ENCODE measurements at places on chromosomes 2 and 18. TPM values are rescaled to one million over a fixed set of nuclear protein-coding genes. Genes with fewer than 3 reads are reported as not detected.

The OSBPL1A gene
- 1.00 TPM for total RNA-seq

The POTEF gene
- not detected for total RNA-seq

The C2orf66 gene
- 0.20 TPM for total RNA-seq

The SNTG2 gene
- not detected for total RNA-seq

The CCDC121 gene
- 1.2 TPM for total RNA-seq

The FHOD3 gene
- not detected for total RNA-seq

The GPR148 gene
- not detected for total RNA-seq

The UPP2 gene
- total RNA-seq: not detected

The C2orf92 gene
- 7.4 TPM for total RNA-seq

The COMMD1 gene
- total RNA-seq: 29.1 TPM

The KCNK3 gene
- total RNA-seq: not detected

- H3K27me3 ChIP-seq: peaks cover 12% of the 10 kb centered on the region
- H3K27ac ChIP-seq: no peak overlapping the region
- H3K36me3 ChIP-seq: no peaks in the 10 kb centered on the region
These were observed 362.2 kb downstream of the LRATD1 start for GRCh38 chr2:14994721-14995120.

GRCh38 chr18:73638709-73639108 lies 508.9 kb downstream of the FBXO15 start:
- no peak overlapping the region for H3K27ac ChIP-seq
- no peaks in the 10 kb centered on the region for H3K4me1 ChIP-seq
- H3K36me3 ChIP-seq: no peaks in the 10 kb centered on the region

GRCh38 chr2:50746526-50746925 lies 285.4 kb downstream of the NRXN1 start:
- DNase-seq: no peak
- H3K27me3 ChIP-seq: no peaks in the 10 kb centered on the region
- H3K27ac ChIP-seq: no peak overlapping the region

- DNase-seq: peak; percentile 41
- no peak overlapping the region for H3K4me3 ChIP-seq
- H3K27ac ChIP-seq: peak overlapping the region; percentile 47
- H3K4me1 ChIP-seq: peaks cover 38% of the 10 kb centered on the region
These were observed 266.5 kb downstream of the NEDD4L start for GRCh38 chr18:58310517-58310916.

- DNase-seq: no peak
- no peaks in the 10 kb centered on the region for H3K27me3 ChIP-seq
- peaks cover 5% of the 10 kb centered on the region for H3K4me1 ChIP-seq
- no peaks in the 10 kb centered on the region for H3K36me3 ChIP-seq
These were observed 409.2 kb upstream of the TCF4 start for GRCh38 chr18:55997151-55997561.

- DNase-seq: peak; percentile 58
- H3K36me3 ChIP-seq: peaks cover 75% of the 10 kb centered on the region
- peak overlapping the region; percentile 76 for H3K4me3 ChIP-seq
These were observed 64.7 kb downstream of the DGKD start for GRCh38 chr2:233418761-233419546.

DNA sequence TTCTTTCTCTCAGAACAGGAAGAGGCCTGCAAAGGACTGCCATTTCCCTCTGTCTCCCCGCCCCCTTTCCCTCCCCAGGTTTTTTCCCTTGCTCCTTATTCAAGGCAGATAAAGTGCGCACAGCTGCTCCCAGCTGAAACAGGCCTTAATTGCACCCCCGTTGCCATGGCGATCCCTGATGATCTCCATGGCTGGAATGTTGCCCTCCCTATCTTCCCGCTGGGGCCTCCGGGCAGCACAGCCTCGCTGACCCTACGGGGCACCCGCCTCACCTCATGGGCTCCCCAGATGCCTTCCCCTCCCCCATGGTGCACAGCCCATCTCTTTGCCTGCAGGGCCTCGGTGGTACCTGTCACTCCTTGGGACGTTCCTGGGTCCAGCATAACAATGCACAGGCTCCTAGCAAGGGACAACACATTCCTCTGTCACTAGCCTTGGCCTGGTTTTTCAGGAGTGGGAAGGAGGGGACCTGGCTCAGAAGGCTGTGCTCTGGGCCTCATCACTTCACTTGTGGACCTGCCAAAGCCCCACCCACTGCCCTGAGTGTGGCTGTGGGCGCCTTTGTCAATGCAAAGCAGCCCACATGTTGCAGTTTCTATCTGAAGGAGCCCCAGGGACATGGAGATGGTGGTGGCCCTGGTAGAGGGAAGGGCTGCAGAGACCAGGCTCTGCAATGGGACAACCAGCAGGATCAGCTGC lies 115.0 kb downstream of the CELF4 start:
- H3K27ac ChIP-seq: no peak overlapping the region
- DNase-seq: no peak
- no peaks in the 10 kb centered on the region for H3K27me3 ChIP-seq
- no peak overlapping the region for H3K4me3 ChIP-seq

- no peaks in the 10 kb centered on the region for H3K36me3 ChIP-seq
- H3K4me1 ChIP-seq: peaks cover 2% of the 10 kb centered on the region
- no peak overlapping the region for H3K27ac ChIP-seq
- peaks cover 12% of the 10 kb centered on the region for H3K27me3 ChIP-seq
- DNase-seq: no peak
These were observed 242.2 kb downstream of the TGIF1 start for GRCh38 chr18:3692113-3692621.

GRCh38 chr2:42962508-42962953 lies 170.1 kb upstream of the HAAO start:
- H3K4me3 ChIP-seq: no peak overlapping the region
- DNase-seq: peak; percentile 14
- peaks cover 10% of the 10 kb centered on the region for H3K27me3 ChIP-seq
- H3K36me3 ChIP-seq: no peaks in the 10 kb centered on the region

DNA sequence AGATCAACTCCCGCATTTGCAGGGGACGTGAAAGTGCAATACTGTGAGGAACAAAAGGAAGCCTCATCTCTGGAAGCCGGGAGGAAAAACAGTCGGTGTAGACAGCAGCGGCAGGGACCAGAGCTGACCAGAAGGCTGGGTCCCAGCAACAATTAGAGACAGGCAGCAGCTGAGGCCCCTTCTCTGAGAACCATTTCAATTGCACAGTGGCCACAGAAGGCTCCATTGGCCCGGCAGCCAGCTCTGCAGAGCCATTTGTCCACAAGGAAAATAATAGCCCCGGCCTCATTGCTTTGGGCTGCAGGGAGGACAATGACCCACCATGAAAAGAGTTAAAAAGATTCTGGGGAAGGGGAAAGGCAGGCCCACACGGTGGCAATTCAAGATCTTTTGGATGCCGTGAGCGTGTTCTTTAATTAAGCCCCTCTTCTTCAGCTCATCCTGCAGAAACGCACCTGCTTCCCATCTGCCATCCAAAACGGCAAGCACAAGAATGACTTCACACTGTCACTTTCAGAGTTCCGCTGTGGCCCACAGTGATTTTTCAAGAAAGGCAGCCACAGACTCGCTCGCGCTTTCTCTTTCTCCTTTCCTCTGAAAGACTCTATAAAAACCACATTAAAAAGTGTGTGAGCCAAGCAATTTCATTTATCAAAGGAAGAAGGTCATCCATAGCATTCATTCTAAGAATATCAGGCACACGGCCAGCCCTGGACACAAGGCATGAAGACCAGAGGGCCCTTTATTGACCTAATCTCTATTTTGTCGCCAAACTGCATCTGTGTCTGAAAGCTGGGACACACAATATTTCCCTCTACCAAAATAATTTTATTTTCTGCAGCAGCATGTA lies 293.6 kb downstream of the SOX11 start:
- no peak for DNase-seq
- H3K27me3 ChIP-seq: no peaks in the 10 kb centered on the region
- no peaks in the 10 kb centered on the region for H3K4me1 ChIP-seq
- no peaks in the 10 kb centered on the region for H3K36me3 ChIP-seq
- H3K4me3 ChIP-seq: no peak overlapping the region
- no peak overlapping the region for H3K27ac ChIP-seq

DNA sequence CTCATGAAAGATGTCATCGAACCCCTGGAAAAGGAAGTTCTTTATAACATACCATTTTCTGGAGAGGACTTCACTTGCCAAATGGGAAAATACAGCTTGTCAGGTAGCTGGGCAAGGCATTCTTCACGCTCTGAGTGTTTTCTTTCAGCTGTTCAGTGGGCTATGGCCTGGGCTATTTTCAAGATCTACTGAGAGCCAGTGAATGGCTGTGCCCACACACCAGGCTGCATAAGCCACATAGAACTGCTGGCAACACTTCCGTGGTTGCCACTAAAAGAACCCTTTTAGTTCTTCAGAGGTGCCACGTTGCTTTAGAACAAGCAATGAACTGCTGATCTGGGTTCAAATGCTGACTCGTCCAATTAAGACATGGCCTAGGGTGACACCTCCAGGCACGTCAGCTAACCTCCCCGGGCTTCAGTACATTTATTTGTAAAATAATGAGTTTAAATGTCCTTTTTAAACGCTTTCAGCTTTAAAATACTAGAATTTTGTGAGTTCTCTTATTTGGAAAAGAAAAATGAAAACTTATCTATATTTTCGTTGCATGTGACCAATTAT lies 36.6 kb upstream of the GORASP2 start:
- H3K4me1 ChIP-seq: no peaks in the 10 kb centered on the region
- DNase-seq: no peak
- H3K27me3 ChIP-seq: peaks cover 13% of the 10 kb centered on the region
- H3K27ac ChIP-seq: no peak overlapping the region

GRCh38 chr2:6368281-6368680 lies 497.4 kb downstream of the CMPK2 start:
- DNase-seq: no peak
- H3K27ac ChIP-seq: no peak overlapping the region
- H3K36me3 ChIP-seq: no peaks in the 10 kb centered on the region
- H3K27me3 ChIP-seq: no peaks in the 10 kb centered on the region
- no peak overlapping the region for H3K4me3 ChIP-seq
- no peaks in the 10 kb centered on the region for H3K4me1 ChIP-seq

DNA sequence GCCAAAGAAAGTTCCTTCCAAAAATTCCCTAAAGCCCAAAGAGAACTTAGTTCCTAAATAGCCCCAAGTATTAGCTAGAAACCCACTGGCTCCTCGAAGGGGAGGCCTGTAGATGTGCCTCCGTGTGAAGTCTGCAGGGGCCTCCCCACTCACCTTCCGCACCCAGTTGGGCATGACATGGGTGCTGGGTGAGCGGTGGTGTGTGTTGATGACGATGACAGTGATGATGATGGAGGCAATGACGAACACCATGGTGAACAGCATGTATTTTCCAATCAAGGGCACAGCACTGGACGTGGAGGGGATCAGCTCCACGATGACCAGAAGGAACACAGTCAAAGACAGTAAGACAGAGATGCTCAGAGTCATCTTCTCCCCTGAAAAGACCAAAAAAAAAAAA lies 14.5 kb downstream of the CHRNA1 start:
- H3K4me3 ChIP-seq: no peak overlapping the region
- H3K27me3 ChIP-seq: peaks cover 6% of the 10 kb centered on the region
- H3K27ac ChIP-seq: no peak overlapping the region
- DNase-seq: no peak
- no peaks in the 10 kb centered on the region for H3K36me3 ChIP-seq
- peaks cover 35% of the 10 kb centered on the region for H3K4me1 ChIP-seq

- DNase-seq: no peak
- no peaks in the 10 kb centered on the region for H3K27me3 ChIP-seq
- peaks cover 15% of the 10 kb centered on the region for H3K4me1 ChIP-seq
- peaks cover 24% of the 10 kb centered on the region for H3K36me3 ChIP-seq
- H3K4me3 ChIP-seq: no peak overlapping the region
- H3K27ac ChIP-seq: no peak overlapping the region
These were observed 57.7 kb downstream of the THADA start for GRCh38 chr2:43538034-43538670.

- H3K27me3 ChIP-seq: no peaks in the 10 kb centered on the region
- no peaks in the 10 kb centered on the region for H3K36me3 ChIP-seq
- H3K27ac ChIP-seq: no peak overlapping the region
- no peaks in the 10 kb centered on the region for H3K4me1 ChIP-seq
- no peak for DNase-seq
These were observed 497.2 kb downstream of the THSD7B start for GRCh38 chr2:137262594-137262993.

DNA sequence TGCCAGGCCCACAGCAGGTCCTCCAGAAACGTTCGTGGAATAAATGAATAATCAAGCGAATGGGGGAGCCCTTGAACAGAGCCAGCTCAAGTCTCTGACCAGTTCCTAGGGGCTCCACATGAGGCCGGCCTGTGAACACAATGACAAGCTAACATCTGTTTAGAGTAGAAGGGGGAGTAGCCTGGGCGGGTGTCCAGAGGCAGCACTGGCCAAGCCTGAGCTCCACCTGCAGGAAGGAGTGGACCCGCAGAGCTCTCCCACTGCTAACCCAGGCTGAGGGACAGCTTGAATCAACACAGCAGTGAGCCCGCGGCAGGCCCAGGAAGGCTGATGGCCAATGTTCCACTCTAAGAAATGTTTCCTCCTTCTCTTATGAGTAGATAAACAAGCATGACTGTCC lies 234.8 kb upstream of the RAB6C start:
- H3K36me3 ChIP-seq: no peaks in the 10 kb centered on the region
- no peak overlapping the region for H3K4me3 ChIP-seq

GRCh38 chr2:42793334-42794270 lies 1.2 kb upstream of the HAAO start:
- DNase-seq: no peak
- H3K27me3 ChIP-seq: peaks cover 43% of the 10 kb centered on the region
- peaks cover 20% of the 10 kb centered on the region for H3K4me1 ChIP-seq
- H3K36me3 ChIP-seq: no peaks in the 10 kb centered on the region
- no peak overlapping the region for H3K27ac ChIP-seq

DNA sequence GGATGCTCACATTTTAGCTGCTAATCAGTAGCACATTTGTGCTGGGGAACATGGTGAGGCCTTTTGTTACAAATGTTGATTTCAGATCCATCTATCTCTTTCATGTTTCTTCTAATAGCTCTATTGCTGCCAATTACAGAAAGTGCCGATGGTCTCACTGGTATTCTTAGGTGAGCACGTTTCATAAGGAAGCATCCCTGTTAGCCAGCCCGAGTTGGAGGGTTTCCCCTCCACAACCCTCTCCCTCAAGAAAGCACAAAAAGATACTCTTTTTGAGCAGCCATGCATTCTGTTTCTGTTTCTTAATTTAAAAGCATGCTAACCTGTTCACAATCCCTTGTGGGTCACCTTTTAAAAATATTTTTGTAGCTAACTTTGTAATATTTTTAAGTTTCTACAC lies 30.8 kb upstream of the ST8SIA5 start:
- no peak overlapping the region for H3K27ac ChIP-seq
- H3K4me1 ChIP-seq: no peaks in the 10 kb centered on the region
- H3K27me3 ChIP-seq: no peaks in the 10 kb centered on the region
- DNase-seq: no peak
- no peaks in the 10 kb centered on the region for H3K36me3 ChIP-seq

GRCh38 chr2:195413422-195413821 lies 243.6 kb upstream of the SLC39A10 start:
- H3K27ac ChIP-seq: no peak overlapping the region
- DNase-seq: no peak
- H3K36me3 ChIP-seq: peaks cover 7% of the 10 kb centered on the region
- peaks cover 6% of the 10 kb centered on the region for H3K4me1 ChIP-seq

GRCh38 chr18:8366656-8367055 lies 242.6 kb upstream of the RAB12 start:
- no peak overlapping the region for H3K27ac ChIP-seq
- no peak for DNase-seq
- peaks cover 7% of the 10 kb centered on the region for H3K4me1 ChIP-seq

- peaks cover 30% of the 10 kb centered on the region for H3K4me1 ChIP-seq
- H3K27ac ChIP-seq: peak overlapping the region; percentile 92
- H3K27me3 ChIP-seq: no peaks in the 10 kb centered on the region
- H3K4me3 ChIP-seq: peak overlapping the region; percentile 76
- peak; percentile 41 for DNase-seq
These were observed 615 bp downstream of the ADNP2 start for GRCh38 chr18:80109676-80110078.

GRCh38 chr2:7031547-7032245 lies 114.5 kb downstream of the RNF144A start:
- H3K4me3 ChIP-seq: no peak overlapping the region
- H3K36me3 ChIP-seq: peaks cover 63% of the 10 kb centered on the region
- H3K27ac ChIP-seq: no peak overlapping the region
- H3K27me3 ChIP-seq: no peaks in the 10 kb centered on the region
- DNase-seq: peak; percentile 17
- H3K4me1 ChIP-seq: peaks cover 32% of the 10 kb centered on the region
